ENCODE measurements at places on chromosomes 2 and 18. TPM values are rescaled to one million over a fixed set of nuclear protein-coding genes. Genes with fewer than 3 reads are reported as not detected.

HMSD gene
- total RNA-seq, result 1.8 TPM

GRCh38 chr2:42421157-42421485, 60.1 kb upstream of the COX7A2L start:
- no peak for DNase-seq

- no peak for DNase-seq
These were observed 19.4 kb downstream of the KCNIP3 start for GRCh38 chr2:95316466-95317122.

- DNase-seq, result no peak
These were observed 156.3 kb downstream of the TTC32 start for GRCh38 chr2:19745318-19746136.

DNA sequence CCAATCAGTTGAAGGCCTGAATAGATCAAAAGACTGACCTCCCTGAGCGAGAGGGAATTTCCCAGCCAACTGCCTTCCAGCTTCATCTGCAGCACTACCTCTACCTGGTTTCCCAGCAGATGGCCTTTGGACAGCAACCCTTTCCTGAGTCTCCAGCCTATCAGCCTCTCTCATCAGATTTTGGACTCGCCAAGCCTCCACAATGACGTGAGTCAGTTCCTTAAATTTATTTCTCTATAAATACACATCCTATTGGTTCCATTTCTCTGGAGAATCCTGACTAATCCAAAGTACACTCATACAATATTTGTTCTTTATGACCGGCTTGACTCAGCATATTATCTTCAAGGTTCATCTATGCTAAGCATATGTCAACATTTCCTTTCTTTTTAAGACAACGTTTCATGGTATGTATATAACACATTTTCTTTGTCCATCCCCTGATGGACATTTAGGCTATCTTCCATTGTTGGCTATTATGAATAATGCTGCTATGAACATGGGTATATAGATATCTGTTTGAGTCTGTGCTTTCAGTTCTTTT, 294.6 kb downstream of the LRATD1 start:
- DNase-seq, result no peak

SPHKAP gene
- total RNA-seq, result not detected

DNA sequence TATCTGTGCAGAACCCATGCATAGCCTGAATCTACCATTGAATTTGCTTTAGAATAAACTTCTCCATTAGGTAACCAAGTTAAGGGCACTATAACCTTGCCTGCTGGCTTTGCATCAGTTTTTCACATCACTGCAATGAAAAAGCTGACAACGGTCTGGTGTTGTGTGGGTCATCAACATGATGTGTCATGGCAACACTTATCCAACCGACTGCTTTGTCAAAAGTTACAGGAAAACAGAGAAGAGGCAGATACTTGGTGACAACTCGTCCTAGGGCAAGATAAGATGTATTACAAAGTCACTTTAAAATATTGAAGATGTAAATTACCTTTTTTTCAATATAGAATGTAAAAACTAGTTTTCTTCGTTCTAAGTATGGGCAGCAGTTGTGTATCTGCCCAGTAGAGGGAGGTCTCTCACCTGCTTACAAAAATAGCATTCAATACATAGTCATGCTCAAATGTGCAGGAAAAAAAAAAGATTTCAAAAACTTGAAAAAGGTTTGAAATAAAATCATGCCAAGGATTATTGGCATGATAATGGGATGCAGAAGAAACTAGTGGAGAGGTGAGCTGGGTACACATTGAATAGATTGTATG, 96.3 kb downstream of the EVA1A start:
- no peak for DNase-seq

PROKR1 gene
- not detected for total RNA-seq

DNA sequence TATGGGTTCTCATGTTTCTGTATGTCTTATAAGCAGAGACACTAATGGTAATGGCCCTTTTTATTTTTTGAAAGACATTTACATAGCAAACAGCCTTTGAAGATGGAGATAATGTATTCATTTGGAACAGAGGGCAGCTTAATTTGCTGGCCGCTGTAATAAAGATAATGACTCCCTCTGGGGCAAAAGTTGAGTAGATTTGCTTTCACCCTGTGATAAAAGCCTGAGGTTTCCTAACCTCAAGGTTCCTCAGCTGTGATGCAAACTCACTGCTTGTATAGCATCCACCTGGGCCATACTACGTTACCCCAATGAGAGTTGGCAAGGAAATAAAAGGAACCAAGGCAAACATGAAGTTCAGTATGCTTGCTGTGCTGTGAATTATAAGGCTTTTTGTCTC, 54.8 kb downstream of the TEX51 start:
- DNase-seq, result no peak

CXCR1 gene
- 0.25 TPM for total RNA-seq

DNA sequence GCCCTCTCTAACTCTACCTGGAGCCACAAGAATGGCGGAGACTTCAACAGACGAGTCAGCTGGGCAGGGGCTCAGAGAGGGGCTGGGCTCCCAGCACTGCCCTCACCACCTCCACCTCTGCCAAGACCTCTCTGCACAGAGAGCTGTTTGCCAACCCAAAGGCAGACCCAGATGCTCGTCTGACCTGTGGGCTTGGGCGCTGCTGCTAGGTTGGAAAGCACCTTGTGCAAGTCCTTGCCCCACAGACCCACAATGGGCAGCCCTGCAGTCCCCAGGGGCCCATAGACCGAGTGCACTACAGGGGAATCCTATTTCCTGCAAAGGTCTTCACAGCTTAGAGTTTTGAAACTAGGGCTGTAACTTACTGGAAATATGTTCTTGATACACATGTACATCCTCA, 13.3 kb downstream of the ACKR3 start:
- DNase-seq, result no peak

GRCh38 chr18:80246445-80247392, 595 bp downstream of the PARD6G start:
- DNase-seq, result no peak

DNA sequence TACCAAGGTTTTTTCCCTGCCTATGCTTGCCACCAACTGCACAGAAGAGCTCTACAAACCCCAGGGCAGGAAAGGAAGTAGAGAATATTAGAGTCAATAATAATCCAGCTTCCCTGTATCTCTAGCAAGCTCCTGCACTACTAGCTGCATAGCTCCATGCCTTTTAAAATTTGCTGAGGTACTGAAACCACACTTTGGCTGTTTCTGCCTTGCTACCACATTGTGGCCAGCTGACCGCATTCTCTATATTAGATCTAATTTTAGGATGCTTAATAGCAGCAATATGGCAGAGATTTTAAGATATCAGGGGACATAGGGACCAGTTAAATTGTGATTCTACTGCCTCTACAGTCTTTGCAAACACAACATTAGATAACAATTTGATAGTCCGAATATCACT, 534.6 kb downstream of the MBD2 start:
- no peak for DNase-seq

- DNase-seq, result no peak
These were observed 213.6 kb upstream of the FAM98A start for GRCh38 chr2:33812707-33813106.

- no peak for DNase-seq
These were observed 233.7 kb downstream of the MYCN start for GRCh38 chr2:16173893-16174692.

DNA sequence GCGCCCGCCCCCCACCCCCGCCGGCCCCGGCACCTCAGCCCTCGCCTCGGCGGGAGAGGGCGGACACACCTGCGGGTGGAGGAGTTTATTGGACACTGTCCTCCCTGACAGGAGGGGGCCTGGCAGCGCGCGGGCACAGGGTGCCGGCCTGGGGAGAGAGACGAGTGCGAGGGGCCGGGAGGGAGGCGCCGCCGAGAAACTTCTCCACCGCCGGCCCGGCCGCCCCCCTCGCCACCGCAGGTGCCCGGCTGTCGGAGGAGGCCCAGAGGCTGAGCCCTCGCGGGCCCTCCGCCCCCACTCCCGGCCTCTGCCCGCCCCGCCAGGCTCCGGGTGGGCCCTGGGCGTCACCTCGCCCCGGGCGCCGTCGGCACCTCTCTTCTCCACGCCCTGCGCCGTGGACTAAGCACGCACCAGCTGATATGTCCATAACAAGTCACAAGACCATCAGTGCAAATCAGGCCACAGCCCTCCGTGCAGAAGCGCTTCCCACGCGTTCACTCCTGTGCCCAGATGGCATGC, 311.3 kb downstream of the CELF4 start:
- no peak for DNase-seq

DPP10 gene
- not detected for total RNA-seq

GRCh38 chr2:54259413-54260240, 3.6 kb upstream of the TSPYL6 start:
- no peak for DNase-seq

All from T-cell (primary cell).